ENCODE measurements at places on chromosomes 6 and 20. TPM values are rescaled to one million over a fixed set of nuclear protein-coding genes. Genes with fewer than 3 reads are reported as not detected.

The NOX3 gene
- not detected for polyA plus RNA-seq

The ABHD16B gene
- 0.38 TPM for polyA plus RNA-seq

The IL20RA gene
- not detected for polyA plus RNA-seq

The COL11A2 gene
- 3.6 TPM for polyA plus RNA-seq

The PNLDC1 gene
- 0.38 TPM for polyA plus RNA-seq

The GRM4 gene
- not detected for polyA plus RNA-seq

The EEF1A2 gene
- 0.64 TPM for polyA plus RNA-seq

The FRK gene
- polyA plus RNA-seq: 1.8 TPM

The MYO6 gene
- 11.6 TPM for polyA plus RNA-seq

The RAET1G gene
- polyA plus RNA-seq: not detected

The IL17A gene
- not detected for polyA plus RNA-seq

The BPIFB3 gene
- not detected for polyA plus RNA-seq

The PNPLA1 gene
- polyA plus RNA-seq: 0.15 TPM

The GPX6 gene
- polyA plus RNA-seq: not detected

The MAFB gene
- polyA plus RNA-seq: 20.8 TPM

The NKAPL gene
- polyA plus RNA-seq: 1.9 TPM

The MROH8 gene
- polyA plus RNA-seq: not detected

The COQ3 gene
- polyA plus RNA-seq: 7.4 TPM

The COL19A1 gene
- not detected for polyA plus RNA-seq

The CEP43 gene
- polyA plus RNA-seq: 9.4 TPM

The CDSN gene
- polyA plus RNA-seq: not detected
